ENCODE measurements at places on chromosomes 2 and 18.

- no peak for DNase-seq
Observed at GRCh38 chr2:151965884-151966283, 133.0 kb downstream of the CACNB4 start.

GRCh38 chr2:191917430-191917881, 70.6 kb upstream of the CAVIN2 start:
- DNase-seq = no peak

- no peak for DNase-seq
Observed at GRCh38 chr2:216839688-216840087, 20.2 kb downstream of the TNP1 start.

- DNase-seq = no peak
Observed at GRCh38 chr2:207692206-207693065, 19.0 kb upstream of the CCNYL1 start.

DNA sequence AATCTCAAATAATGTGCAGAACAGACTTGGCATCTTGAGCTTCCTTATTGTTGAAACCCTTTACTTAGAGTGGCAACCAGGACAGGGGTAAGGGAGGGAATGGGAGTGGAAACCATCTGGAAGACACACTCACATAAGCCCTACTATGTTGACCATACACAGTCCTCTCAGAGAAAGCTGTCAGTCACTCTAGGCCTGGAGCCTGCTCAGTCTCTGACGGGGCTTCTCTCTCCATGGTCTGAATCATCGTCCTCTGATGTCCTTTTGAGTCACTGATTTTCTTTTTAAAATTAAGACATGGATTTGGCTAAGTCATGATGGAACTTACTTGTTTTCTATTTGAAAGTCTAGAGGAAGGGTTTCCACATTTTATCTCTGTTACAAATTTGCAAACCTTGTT, 74.0 kb downstream of the MYO1B start:
- DNase-seq = no peak
